Vein endothelial cell (primary cell): ENCODE measurements at places on chromosomes 11 and 22. TPM values are rescaled to one million over a fixed set of nuclear protein-coding genes. Genes with fewer than 3 reads are reported as not detected.

The CLDN5 gene
- total RNA-seq, result 510 and 632 TPM in 2 replicates

The SLC22A6 gene
- total RNA-seq, result not detected in 2 replicates

The C22orf31 gene
- total RNA-seq, result not detected in 2 replicates

The ARHGAP20 gene
- total RNA-seq, result 0.98 and 2.7 TPM in 2 replicates

The ARVCF gene
- total RNA-seq, result 95.7 and 108 TPM in 2 replicates

The HPX gene
- 0.33 and 0.67 TPM in 2 replicates for total RNA-seq

The CD6 gene
- not detected in 2 replicates for total RNA-seq

The COMMD9 gene
- 38.9 and 51.0 TPM in 2 replicates for total RNA-seq

The DEUP1 gene
- total RNA-seq, result not detected in 2 replicates

The GGTLC2 gene
- not detected in 2 replicates for total RNA-seq

The F2 gene
- not detected in 2 replicates for total RNA-seq
